NCI-H510A (cell line): ENCODE measurements at places on chromosomes 3 and 15.

DNA sequence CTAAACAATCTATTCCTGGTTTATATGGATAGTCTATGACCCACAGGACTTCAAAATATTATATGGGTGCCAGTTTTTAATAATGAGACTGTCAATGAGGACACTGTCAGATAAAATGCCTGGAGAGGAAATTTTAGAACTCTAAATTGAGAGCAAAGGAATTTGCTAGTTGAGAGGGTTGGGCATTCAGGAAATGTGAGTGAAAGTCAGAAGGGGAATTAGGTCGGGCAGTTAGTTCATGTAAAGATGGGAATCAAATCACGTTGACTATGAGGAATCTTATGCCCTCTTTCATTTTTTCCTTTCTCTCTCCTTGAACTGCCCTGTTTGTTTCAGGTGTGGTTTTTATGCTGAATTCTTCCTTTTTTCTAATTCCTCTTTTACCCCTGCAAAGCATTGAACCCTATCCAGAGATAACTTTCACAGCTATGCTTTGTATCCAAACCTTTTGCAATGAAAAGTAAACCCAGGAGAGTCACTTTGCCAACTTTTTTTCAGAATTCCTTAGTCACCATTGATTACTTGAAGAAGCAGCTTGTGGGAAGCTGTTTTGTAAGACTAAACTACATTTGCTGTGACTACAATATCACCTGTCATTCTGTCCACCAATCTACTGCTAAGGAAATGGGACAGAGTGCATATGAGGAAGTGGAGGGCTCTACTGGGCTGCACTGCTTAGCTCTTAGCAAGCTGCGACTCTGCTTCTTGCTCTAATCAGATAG, 27.8 kb downstream of the CHP1 start:
- no peak for DNase-seq

DNA sequence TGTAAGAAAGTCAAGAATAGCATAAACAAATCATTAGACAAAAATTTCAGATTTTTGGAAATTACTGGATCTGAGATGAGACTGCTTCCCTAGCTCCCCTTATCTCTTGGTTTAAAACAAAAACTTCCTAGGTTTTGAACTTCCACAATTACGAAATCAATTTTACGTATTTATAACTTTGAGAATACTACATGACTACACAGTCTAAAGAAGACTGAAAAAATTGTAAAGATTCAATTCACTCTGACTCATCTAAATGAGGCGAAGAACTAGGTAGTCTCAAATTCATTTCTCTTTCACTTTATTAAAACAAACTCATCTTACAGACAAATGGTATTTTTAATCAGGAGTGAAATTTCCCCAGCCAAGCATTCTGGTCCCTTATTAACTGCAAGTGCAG, 10.3 kb downstream of the CCDC54 start:
- no peak for DNase-seq

DNA sequence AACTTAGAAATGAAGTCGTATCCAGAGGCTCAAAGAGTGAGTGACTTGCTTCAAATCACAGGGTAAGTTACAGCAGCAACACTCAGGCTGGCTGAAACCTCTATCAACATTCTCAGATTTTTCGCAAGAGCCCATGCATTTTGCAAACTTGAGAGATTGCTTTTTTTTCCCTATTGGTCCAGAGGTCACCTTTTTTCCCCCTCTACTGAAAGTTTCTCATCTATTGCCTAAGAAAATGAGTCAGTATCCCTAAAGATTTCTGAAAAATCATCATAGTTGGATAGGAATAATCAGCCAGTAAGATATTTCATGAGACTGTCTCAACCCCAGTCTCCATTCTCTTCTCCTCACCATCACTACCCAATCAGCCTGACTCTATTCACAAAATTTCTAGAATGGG, 410.6 kb downstream of the FOXP1 start:
- no peak for DNase-seq

DNA sequence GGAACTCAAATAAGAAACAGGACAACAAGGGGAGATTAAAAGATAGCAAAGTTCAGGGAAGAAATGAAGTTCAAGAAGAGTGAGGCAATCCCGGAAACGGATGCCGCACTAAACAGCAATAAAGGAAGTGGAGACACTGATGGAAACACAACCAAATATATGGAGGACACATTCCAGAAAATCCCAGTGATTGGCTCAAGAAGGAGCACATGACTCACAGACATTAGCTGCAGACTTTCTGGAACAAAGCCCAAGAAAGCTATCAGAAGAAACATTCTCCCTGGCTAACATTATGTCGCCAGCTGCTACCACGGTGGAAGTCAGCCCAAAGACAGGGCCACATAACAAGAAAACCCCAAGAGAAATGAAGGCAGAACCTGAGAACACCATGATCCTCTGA, 18.1 kb upstream of the VGLL4 start:
- DNase-seq: no peak

DNA sequence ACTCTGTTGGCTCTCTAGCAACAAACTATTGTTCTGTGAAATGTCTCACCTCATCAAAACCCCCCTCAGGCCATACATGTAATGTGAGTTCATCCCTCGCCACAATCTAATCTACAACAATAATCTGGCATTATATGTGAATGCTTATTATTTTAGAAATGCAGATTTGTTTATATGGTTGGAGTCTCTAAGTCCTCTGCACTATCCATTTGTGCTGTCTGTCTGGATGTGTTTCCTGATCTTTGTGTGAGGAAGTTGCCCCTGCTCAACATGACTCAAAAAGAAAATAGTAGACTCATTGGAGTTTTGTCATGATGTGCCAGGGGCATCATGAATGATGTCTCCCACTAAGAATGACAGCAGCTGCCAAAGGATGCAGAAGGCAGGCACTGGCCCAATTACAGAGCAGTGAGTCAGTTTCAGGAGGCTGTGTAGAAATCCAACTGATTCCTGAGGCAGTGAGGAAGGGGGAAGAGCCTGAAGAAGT, 161.6 kb upstream of the PDZRN3 start:
- DNase-seq: no peak

DNA sequence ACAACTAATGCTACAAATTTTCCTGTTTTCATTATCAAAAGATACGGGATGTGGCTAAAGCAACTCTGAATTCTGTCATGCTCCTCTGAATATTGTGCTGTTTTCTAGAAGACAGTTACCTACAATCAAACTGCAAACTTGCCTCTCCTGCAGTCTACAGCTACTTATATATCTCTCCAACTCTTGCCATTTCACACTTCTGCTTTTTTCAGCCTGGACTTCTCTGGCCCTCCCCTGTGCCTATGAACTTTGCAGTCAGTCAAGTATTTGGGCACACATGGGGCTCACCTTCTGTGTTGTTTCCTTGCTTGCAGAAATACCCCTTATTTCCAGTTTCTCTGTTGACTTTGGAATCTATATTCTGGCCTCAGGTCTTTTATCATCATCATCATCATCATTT, 575.6 kb downstream of the GRM7 start:
- DNase-seq: no peak
